ENCODE measurements at places on chromosomes 3 and 15. TPM values are rescaled to one million over a fixed set of nuclear protein-coding genes. Genes with fewer than 3 reads are reported as not detected.

GRCh38 chr3:43773273-43774094 is 82.7 kb downstream of the ABHD5 start:
- no peak for DNase-seq

DNA sequence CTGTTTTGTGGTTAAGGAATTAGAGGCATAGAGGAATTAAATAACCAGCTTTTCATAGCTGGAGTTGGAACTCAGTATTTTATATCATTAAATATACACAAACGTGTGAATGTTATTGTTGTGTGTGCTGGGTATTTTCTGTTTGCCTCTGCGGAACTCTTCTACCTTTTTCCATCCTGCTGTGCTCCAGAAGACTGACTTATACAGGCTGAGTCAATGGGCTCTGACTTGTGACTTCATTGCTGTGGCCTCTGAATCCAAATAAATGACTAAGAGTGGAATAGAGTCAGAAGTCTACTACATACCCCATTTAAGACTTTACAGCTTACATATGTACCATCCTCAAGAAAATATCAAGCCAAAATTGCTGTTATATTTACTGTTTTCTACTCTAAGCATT is 17.6 kb downstream of the ARIH1 start:
- no peak for DNase-seq

GRCh38 chr3:57972531-57973111 is 35.6 kb upstream of the FLNB start:
- no peak for DNase-seq

DNA sequence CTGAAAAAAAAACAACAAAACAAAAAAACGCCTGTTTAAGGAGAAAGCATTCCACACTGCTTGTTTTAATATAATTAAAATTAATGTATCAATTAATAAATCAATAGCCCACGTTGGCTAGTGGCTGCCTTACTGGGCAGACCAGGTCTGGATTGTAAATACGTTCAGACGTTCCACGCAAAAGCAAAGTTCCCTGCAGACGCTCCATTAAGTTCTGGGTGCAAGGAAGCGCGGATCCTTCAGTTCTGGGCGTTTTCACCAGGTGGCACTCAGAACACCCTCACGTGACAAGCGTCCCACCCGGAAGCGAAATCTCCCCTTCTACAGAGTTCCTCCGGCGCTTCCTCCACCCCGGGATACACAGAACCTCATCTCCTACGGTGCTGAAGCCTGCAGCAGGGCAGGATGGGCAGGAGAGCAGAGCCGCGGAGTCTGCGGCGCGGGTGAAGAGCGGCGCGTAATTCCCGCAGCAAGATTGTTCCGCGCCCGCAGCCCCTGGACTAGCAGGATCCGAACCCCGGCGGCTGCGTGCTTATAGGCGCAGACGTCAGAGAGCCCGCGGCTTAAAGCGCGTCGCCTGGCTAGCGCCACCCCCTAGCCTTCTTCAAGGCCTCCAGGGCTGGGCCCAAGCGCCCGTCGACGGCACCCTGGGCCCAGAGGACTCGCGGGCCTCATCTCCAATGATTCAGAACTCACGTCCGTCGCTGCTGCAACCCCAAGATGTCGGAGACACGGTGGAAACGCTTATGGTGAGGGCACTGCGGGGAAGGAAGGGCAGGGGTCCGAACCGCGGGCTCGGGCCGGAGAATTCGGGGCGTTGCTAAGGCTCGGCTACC is at the start of gene SLC25A38:
TSS of gene SLC25A38 (plus strand) at position 326 of the 836 bp plus-strand sequence. CDS start at position 681, 355 bp downstream.
- DNase-seq = peak; percentile 84

DNA sequence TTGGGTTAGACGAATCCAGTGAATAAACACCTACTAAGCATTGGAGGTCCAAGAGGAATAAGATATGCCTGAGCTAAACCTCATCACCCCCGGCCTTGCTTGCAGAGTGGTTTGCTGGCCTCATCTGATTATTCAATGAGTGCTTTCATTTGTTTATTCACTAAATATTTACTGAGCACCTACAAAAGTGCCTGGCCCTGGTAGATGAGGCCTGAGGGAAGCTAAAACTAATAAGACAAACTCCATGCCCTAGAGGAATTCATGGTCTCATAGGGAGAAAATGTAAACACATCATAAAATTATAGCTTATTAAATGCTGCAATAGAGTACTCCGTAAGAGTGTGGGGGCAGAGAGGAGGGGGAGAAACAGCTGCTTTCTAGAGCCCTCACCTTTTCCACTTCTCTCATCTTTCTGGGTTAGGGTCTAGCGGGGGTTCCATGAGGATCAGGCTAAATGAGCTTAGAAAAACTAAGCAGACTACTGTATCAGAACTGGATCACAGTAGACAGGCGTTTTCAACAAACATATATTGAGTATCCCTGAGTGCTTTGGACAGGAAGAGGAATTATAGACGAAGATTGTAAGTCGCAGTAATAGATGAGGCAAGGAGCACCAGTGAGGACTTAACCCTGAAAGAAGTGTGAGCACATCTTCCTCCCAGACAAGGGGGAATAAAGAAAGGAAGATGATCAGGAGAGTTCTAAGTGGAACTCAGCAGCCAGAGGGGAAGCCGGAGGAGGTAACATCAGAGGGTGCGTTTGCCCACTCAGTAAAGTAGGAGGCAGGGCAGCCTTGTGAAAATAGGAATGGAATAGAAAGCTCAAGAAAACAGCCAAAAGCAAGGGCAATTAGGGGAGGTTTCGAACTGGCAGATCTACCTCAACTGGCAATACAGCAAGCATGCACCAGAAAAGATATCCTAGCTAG is 31.5 kb upstream of the LAMP3 start:
- DNase-seq = no peak

Gene RTP1
- not detected for total RNA-seq

- DNase-seq = no peak
These were observed 8.3 kb upstream of the TM4SF4 start for GRCh38 chr3:149466192-149466591.

Gene NTRK3
- not detected for total RNA-seq

Gene REC114
- not detected for total RNA-seq

Gene IMPG2
- total RNA-seq = 0.62 TPM

GRCh38 chr3:38707730-38708129 is 58.2 kb upstream of the SCN5A start:
- DNase-seq = no peak
